ENCODE measurements at places on chromosomes 2 and 18.

DNA sequence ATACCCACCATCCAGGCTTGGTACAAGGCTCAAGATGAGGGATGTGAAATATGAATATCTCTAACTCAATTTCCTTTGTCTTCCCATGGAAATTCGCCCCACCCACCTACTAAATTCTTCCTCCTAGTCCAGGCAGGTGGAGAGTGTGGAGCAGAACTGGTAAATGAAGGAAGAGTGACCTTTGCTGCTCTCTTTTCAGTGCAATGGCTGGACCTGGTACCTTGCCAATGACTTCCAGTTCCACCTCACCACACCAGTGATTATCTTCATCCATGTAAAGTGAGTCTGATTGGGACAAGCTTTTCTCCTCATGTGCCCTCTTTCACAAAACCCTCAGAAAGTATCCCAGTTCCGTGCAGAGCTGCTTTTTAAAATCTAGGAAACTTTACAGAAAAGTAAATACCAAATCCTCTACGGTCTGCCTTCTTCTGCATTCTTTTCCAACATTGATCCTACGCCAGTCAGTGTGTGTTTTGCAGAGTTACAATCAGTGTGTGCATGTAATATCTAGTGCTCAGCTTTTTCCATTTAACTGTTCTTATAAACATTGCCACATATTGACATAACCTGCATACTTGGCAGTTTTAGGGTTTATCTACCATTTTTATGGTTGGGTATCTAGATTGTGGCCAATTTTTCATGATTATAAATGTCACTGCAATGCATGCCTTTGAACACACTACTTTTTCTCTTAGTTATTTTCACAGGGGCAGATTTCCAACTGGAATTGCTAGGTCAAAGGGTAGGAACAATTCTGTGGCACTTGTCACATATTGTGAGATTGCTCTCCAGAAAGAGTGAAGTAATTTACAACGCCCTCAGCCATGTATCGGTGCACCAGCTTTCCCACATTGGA is 86.5 kb upstream of the SEC11C start:
- no peak for DNase-seq

GRCh38 chr2:179051250-179051649 is 1.3 kb upstream of the CCDC141 start:
- DNase-seq: no peak

- DNase-seq: no peak
These were observed 182.8 kb downstream of the PIK3C3 start for GRCh38 chr18:42137693-42138375.

DNA sequence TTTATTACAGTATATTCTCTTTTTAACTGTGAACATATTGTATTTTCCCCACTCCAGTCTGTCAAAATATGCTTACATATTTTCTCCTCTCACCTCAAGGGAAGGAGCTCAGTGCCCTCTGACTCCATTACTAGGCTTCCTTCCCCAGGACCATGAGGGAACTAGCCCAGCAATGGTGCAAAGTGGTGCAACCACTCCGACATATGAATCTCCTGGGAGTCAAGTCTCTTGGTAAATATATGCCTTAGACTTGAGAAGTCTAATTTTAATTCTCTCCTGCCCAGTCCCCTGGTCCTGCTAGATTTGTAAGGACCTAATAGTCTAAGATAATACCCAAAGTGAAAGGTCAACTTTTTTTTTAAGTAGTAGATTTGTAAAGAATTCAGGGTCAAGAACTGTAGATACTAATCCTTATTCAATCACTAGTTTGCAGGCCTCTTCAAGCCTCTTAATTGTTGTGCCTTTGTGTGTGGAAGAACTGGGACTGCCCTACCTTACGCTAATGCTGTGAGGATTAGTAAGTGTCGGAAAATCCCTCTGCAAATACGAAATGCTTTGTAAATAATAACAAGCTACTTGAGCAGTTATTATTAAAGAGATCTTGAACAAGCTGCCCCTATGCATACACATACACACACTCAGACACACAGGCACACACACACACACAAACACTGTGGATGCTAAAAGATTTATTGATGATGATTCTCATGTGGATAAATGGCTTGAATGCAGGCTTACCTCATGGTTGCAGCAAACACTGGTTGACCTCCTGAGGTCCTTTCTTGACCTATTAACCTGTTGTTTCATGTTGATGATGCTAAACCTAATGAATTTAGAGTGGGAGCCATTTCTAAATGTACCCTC is 251.2 kb upstream of the PARD3B start:
- DNase-seq: no peak

- DNase-seq: no peak
These were observed 1.2 kb downstream of the PTPN4 start for GRCh38 chr2:119760956-119761275.

DNA sequence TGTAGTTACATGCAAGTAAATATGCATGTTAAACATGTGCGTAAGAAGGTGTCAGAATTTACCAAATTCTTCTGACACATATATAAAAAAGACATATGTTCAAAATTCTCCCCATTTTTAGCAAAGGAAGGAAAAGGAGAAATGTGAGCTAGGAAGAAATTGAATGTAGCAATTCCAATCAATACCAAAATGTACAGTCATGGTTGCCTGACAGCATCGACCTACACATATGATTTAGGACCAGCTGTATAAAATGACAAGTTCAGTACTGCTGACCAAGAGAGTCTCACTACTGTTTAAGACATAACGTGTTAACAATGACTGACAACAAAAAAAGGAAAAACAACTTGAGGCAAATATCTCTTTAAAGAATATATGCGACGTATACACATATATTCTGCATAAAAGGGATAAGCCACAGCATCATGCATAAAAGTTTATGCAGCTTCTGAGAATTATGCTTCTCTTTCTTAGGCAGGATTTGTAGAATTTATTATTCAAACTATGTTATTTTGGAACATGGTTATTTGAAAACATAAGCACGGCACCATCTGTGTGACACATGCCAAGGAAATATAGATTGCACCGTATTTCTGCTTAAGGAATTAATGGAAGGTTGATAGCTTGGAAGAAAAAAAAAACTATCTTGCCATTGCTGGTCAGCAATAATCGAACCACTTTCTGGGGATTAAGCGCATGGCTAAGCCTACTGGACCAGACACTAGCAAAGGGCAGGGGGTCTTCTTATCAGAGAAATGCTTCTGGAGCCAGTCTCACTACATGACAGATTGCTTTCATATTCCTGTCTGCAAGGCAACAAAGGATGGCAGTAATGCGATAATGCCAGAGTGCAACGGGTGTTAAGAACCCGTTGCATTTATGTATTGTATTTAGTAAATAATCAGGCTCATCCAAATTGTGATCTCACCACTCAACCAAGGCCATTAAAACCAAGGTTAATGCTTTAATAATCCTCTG is 154.0 kb downstream of the WDPCP start:
- DNase-seq: no peak

GRCh38 chr2:72625366-72625765 is 200.5 kb downstream of the EXOC6B start:
- no peak for DNase-seq

DNA sequence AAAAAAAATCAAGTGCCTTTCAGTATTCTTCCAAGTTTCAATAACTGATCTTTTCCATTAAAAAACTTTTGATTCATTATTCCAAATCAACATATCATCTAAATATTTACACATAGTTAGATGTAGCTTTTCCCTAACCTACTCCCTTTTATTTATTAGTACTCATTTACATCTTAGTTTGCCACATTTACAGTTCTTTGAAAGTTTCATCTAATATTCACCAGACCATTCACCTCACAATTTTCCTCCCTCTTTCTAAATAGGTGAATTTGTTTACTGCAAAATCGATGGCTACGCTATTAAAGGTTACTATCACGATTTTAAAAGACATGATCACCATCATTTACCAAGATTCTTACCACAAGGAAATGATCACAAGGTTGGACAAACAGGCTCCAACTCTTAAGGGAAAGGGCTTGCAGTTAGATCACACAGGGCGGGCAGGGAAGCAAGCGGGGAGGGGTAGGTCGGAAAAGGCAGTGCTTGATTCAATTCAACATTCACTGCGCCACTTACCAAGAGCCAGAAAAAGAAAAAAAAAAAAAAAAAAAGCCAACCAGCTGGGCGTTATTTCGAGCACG is 654 bp upstream of the MARCHF7 start:
- DNase-seq: no peak

All from activated CD4-positive, alpha-beta T cell treated with anti-CD3 and anti-CD28 coated beads, Interleukin-2, Interleukin-4, amounts not matched to agents 100 ng/mL and 50 ng/mL, durations not matched to agents 16 hours and 8 hours (primary cell).